NCI-H2171 (cell line): ENCODE measurements at places on chromosomes 5 and 9.

DNA sequence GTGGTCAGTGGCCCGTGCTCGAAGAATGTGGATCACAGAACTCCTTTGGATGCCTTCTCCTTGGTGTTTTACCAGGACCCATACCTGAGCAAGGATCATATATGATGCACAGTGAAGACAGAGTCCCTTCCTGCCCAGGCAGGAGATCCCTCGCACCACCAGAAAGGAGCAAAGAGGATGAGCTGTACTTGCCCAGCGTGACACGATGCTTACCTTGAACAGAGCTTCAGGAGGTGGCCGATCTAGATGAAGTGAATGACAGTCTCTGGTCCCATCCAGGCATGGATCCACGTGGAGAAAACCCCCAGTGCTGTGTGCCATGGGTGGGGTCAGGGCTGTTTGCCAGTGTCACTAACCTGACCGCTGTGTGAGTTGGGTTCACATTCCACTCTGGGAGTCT, 455.4 kb downstream of the GADD45G start:
- DNase-seq: no peak

- DNase-seq: no peak
Measured at GRCh38 chr5:107218457-107219193, 452.1 kb downstream of the EFNA5 start.

DNA sequence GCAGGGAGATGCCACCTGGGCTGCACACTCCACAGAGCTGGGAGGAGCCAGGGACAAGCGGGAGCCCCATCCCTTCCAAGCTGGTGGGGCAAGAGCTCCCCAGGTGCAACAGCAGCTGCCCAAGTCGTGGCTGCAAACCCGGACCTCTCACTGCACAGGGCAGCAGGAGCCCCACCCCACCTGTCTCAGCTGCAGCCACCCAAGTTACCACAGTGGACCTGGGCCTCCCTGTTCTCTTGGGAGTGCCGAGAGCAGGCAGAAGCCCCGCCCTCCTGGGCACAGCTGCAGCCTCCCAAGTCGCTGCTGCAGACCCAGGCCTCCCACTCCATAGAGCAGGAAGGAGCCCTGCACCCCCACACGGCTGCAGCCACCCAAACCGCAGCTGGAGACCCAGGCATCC, 374.1 kb upstream of the ACO1 start:
- no peak for DNase-seq

GRCh38 chr5:55226027-55226933, 835 bp downstream of the MCIDAS start:
- peak; percentile 87 for DNase-seq

DNA sequence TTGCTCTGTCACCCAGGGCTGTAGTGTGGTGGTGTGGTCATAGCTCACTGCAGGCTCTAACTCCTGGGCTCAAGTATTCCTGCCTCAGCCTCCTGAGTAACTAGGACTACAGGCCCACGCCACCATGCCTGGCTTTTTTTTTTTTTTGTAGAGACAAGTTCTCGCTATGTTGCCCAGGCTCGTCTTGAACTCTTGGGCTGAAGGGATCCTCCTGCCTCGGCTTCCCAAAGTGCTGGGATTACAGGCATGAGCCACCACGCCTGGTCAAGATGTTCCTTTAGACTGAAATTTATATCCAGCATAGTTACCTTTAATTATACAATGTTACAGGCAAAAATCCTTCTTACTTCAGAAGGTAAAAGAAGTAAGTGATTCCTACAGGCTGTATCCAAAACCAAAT, 1.6 kb upstream of the DNAJC21 start:
- DNase-seq: no peak

DNA sequence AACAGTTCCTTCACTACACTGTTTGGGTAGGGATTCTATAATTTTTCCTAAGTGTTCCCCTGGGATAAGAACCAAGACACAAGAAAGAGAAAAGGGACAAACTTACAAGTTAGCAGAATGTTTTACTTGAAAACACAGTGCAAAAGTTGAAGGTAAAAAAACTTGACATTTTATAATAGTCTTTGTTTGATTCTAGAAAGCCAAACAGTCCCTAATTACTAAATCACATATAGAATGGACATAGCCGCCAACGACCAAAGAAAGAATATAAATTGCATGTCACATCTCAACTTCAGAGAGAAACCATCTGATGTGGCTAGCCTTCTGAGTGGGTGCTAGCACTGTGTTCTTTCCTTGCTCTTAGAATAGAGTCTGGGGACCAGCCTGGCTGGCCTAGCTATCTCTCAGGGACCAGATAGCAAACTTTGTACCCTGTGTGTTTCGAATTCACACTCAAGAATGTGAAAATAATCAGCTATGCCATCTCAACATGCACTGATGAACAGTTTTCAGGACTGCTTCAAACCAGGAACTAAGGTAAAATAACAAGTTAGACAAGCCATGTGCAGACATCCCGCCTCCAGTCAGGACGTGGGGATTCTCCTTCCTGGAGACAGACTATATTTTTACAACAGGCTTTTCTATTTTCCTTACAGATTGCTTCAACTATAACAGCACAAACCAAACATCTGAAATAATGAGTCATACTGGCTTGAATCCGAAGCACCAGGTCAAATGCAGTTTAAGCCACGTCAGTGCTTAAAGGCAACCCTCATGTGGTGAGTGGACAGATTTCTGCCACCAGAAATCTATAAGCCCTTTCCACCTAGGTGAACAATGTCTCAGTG, 53.7 kb downstream of the LHFPL2 start:
- DNase-seq: no peak

DNA sequence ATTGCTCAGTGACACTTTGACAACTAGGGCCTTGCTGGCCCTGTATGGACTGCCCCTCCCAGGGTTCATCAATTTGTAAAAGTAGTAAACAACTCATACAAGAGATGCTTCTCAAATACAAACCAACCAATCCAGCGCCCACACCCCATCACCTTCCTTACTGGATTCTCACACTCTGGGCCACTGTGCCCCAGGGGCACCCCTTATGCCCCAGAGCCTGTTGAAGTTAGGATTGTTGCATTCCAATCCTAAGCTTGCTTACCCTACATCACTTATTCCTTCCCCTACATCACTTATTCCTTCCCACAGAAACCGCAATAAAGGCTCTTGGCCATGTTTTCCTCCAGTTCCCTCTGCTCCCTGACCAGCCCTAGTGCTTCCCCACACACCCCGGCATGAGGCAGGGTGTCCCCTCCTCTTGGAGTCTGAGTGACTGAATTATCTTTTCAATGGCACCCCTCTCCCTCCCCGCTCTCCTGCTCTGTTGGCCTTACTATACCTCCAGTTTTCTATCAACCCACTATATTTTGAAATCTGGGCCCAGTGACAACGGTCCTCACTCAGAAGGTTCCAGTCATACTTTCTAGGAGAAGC, 182.4 kb upstream of the S1PR3 start:
- DNase-seq: no peak

DNA sequence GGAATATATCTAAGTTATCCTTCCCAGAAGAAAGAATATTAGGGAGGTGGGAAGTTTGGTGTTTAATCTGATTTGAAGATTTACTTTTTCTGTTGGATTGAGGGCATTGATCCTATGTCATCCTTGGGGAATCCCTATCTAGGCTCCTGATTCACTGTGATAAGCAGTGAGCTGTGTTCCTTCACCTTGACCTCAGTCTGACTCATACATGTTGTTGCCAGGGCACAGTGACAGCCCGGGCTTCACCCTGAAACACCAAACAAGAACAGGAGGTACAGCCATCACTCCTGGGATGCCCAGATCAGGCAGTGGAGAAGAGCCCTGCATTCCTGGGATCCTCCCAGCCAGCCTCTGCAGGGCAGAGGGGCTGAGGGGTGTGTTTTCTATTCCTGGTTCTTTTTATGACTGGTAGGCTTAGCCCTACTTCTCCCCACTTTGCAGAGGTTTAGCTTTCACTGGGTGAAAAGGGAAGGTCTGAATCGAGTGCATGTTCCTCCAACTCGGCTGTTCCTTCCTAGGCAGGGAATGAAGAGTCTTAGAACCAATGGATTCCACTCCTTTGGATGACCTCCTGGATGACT, 3.1 kb upstream of the FAM53C start:
- no peak for DNase-seq

DNA sequence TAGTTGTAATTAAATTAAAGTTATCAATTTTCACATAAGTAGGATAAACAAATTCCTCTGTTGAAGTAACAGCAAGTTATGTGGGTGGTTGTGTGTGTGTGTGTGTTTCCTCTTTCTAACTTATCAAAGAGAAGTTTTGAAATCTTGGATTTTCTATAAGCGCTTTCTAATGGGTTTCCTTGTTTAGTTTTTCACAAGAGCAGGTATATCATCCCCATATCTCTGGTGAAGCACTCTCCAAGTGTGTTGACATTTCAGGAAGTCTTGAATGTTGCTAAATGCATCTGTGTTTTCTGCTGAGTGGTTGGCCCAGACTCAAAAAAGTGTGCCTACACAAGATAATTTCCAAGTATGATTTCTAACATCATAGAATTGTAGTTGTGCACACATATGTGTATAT, 43.3 kb downstream of the PRDM6 start:
- no peak for DNase-seq

GRCh38 chr5:59833448-59833847, 60.1 kb downstream of the PDE4D start:
- DNase-seq: no peak

GRCh38 chr5:129960831-129961230, 56.6 kb downstream of the CHSY3 start:
- no peak for DNase-seq

- no peak for DNase-seq
Measured at GRCh38 chr5:111425205-111425604, 87.1 kb downstream of the STARD4 start.

DNA sequence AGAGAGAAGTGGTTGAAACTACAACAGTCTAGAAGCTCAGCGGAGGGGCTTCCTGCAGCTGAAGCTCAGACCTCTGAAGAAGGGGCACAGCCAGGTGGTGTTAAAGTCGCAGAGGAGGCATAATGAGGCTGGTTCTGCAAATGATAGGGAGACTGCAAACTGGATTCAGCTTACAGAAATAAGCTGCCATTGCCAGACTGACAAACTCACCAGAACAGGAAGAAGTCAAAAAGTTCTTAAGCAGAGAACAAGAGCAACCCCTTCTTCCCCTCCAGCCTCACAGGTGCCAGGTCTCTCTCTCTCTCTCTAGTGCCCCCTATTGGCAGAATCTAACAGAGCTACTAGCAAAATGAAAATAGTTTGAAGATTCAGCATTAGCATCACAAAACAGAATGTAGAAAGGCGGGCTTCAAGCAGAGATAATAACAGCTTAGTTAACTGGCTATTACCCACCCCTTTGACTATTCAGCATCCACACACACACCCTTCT, 76.7 kb downstream of the GRAMD2B start:
- no peak for DNase-seq

- DNase-seq: no peak
Measured at GRCh38 chr9:136241542-136241941, 4.1 kb downstream of the QSOX2 start.

- no peak for DNase-seq
Measured at GRCh38 chr9:3330792-3331420, 194.9 kb downstream of the RFX3 start.

GRCh38 chr9:38130724-38131123, 61.7 kb upstream of the SHB start:
- DNase-seq: no peak
